ENCODE measurements at places on chromosomes 5 and 9. TPM values are rescaled to one million over a fixed set of nuclear protein-coding genes. Genes with fewer than 3 reads are reported as not detected.

The PCDHGA10 gene
- 1.2 TPM for total RNA-seq

The SH3TC2 gene
- total RNA-seq, result 4.4 TPM

The CNTNAP3B gene
- total RNA-seq, result 18.9 TPM

The IL7R gene
- total RNA-seq, result 13.2 TPM

The PCDHGC4 gene
- total RNA-seq, result 0.77 TPM

The HBEGF gene
- 32.6 TPM for total RNA-seq

The ECSCR gene
- total RNA-seq, result 3.4 TPM

The POU5F2 gene
- total RNA-seq, result 0.85 TPM

The SCGB3A2 gene
- total RNA-seq, result not detected

Data from regular cardiac myocyte (primary cell).